ENCODE measurements at places on chromosomes 1 and 21. TPM values are rescaled to one million over a fixed set of nuclear protein-coding genes. Genes with fewer than 3 reads are reported as not detected.

MAD2L2 gene
- total RNA-seq = 22.6 TPM

CHRM3 gene
- 1.8 TPM for total RNA-seq

IL19 gene
- total RNA-seq = not detected

- DNase-seq = no peak
These were observed 6.9 kb downstream of the PDE4B start for GRCh38 chr1:65799601-65800000.

- DNase-seq = no peak
These were observed 31.3 kb upstream of the ANGPTL7 start for GRCh38 chr1:11157867-11158266.

GRCh38 chr1:169890761-169891538 is 2.7 kb downstream of the SCYL3 start:
- DNase-seq = no peak

DNA sequence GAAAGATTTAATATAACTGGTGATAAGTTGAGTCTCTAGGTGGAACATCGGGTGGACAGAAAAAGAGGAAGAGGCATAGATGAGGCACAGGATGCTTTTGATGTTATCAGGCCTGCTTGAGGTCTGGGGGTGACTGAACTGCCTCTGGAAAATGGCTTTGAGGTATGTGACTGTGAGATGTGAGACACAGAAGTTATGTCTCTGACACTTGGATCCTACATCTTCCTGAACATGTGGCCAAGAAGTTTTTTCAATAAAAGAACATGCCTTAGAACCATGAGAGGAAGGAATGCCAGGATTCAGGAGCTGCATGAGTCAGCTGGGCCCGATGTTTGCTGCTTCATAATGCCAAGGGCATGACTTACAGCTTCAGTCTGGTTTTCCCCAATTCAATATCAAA is 11.5 kb upstream of the AIM2 start:
- DNase-seq = no peak

- DNase-seq = no peak
These were observed 142.2 kb downstream of the URB2 start for GRCh38 chr1:229768232-229768631.

- DNase-seq = no peak
These were observed 288.4 kb upstream of the RGS18 start for GRCh38 chr1:191869790-191870312.
